ENCODE measurements at places on chromosomes 1 and 21. TPM values are rescaled to one million over a fixed set of nuclear protein-coding genes. Genes with fewer than 3 reads are reported as not detected.

DNA sequence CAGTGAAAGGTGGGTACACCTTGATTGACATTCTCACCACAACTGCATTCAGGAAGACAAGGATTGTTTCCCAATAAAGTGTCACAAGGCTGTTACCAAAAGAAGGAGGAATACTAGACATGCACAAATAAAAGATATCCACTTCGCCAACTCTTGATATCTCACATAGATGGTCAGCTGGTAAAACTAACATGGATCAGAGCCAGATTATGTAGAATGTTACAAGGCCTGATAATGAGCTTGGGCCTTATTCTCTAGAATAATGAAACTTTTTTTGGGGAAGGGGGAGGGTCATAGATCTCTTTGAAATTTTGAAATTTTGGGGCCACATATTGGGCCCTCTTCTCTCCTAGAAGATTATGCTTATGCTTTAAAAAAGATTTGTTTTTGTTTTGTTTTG lies 24.9 kb downstream of the RAP1A start:
- H3K27me3 ChIP-seq = no peaks in the 10 kb centered on the region
- H3K4me3 ChIP-seq = no peak overlapping the region
- H3K4me1 ChIP-seq = peaks cover 6% of the 10 kb centered on the region
- peaks cover 2% of the 10 kb centered on the region for H3K36me3 ChIP-seq
- DNase-seq = no peak

DNA sequence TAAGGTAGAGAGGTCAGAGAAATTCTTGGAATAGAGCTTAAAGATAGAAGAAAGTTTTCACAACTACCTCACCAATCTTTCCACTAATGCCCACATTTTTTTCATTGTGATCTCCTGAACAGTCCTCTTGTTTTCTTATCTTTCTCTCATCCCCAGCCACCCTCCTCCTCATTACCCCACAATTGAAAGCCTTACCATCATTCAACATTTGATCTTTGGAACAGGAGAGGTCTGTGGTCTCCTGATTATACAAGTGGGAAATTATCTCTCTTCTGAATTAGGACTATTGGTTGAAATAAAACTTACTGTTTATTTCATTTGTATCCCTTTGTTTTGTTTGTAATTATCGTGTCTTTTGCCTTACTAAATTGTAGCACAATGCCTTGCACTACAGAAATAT lies 29.6 kb downstream of the DNAH14 start:
- DNase-seq = no peak
- no peak overlapping the region for H3K27ac ChIP-seq
- no peak overlapping the region for H3K4me3 ChIP-seq
- H3K27me3 ChIP-seq = no peaks in the 10 kb centered on the region
- no peaks in the 10 kb centered on the region for H3K4me1 ChIP-seq

GRCh38 chr21:14259747-14260146 lies 43.8 kb downstream of the RBM11 start:
- no peaks in the 10 kb centered on the region for H3K4me1 ChIP-seq
- no peak overlapping the region for H3K27ac ChIP-seq
- no peak overlapping the region for H3K4me3 ChIP-seq
- H3K36me3 ChIP-seq = no peaks in the 10 kb centered on the region

DNA sequence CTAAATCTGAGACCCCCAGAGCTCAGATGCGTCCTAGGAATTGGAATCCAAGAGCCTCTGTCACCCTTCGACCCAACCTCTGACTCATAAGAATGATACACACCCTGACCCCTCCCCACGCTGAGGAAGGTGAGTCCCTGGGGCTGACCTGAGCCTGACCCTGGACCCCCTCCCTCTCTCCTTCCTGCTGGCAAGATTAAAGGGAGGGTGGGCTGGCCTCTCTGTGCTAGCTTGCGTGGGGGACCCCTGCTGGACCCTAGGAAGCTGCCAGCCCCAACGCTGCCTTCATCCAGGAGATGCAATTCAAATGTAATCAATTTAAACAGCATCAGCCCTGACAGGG lies 627 bp downstream of the PLEKHA6 start:
- no peaks in the 10 kb centered on the region for H3K4me1 ChIP-seq
- H3K27ac ChIP-seq = no peak overlapping the region
- no peaks in the 10 kb centered on the region for H3K27me3 ChIP-seq
- H3K4me3 ChIP-seq = no peak overlapping the region

Gene EFCAB14
- polyA plus RNA-seq = 20.8 TPM

Gene RHBG
- not detected for polyA plus RNA-seq
